ENCODE measurements at places on chromosomes 11 and 22.

GRCh38 chr22:42626951-42627625 lies 12.4 kb upstream of the POLDIP3 start:
- DNase-seq = no peak

DNA sequence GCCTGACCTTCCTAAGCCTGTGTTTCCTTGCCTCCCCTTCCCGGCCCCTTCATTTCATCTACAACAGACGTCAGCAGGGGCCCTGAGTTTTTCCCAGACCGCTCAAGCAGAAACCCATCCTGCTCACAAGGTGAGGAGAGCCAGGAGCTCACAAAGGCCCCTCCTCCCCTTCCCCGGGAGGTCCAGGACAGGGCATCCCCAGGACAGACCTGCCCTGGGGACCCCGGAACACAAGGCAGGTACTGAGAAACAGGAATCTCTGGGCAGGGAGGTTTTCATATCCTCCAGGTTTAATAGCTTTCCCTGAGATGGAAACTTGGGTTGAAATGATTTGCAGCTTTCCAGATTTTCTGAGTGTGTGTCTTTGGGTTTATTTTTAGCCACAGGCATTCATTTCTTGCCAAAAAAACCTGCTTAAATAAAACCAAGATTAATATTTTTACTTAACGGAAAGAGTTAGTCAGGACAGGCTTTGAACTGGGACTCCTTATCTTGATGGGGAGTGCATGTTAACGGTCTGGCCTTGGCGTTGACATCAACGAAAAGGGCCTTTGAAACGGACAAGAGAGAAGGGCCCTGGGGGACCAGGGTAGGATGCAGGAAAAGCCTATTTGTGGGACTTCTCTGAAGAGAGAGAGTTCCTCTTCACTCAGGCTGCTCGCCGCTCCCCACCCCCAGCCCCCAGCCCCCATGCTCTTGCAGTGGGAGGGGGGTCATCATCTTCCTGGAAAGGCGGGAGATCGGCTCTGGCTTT lies 38.5 kb downstream of the TIMP3 start:
- DNase-seq = no peak

DNA sequence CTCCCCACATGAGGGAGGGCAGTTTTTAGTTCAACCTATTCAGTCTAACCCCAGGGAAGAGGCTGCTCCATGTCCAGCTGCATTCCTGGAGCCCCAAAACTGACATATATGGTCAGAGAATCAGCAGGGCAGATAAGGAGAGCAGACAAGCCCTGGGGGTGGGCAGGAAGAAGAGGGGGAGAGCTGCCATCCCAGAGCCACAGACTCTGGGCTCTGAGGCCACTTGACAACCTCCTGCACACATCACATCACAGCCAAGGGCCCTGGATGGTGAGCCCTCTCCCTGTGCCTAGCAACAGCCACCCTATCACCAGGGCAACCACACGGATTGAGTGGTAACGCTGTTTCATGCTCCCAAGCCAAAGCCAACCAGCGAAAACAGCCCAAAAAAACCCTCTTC lies 3.1 kb downstream of the ARHGAP1 start:
- DNase-seq = no peak

DNA sequence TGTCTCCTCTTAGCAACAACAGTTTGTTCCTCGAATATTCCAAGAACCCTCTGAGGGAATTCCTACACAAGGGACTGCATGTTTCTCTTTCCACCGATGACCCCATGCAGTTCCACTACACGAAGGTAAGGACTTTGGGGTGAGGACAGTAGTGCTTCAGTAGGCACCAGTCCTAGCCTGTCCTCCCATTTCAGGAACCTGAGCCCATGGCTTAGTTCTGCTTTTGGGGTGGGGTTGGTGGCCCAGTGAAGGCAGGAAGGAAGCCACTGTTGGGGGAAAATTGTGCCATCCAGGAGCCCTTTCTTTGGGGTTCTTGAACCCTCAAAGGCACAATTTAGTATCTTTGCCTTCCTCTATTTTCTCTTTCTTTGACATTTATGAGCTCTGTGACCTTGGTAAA lies 38.2 kb downstream of the RNF141 start:
- no peak for DNase-seq

- no peak for DNase-seq
Measured at GRCh38 chr11:110200241-110200640, 96.2 kb downstream of the RDX start.

All from stimulated activated CD8-positive, alpha-beta memory T cell treated with anti-CD3 and anti-CD28 coated beads, Interleukin-4, amount 100 ng/mL, for 24 hours (primary cell).